ENCODE measurements at places on chromosomes 11 and 22.

GRCh38 chr11:44939673-44940395 lies 10.8 kb downstream of the TP53I11 start:
- DNase-seq, result no peak

- DNase-seq, result peak; percentile 32
Observed at GRCh38 chr22:43110927-43111623, 525 bp downstream of the BIK start.

DNA sequence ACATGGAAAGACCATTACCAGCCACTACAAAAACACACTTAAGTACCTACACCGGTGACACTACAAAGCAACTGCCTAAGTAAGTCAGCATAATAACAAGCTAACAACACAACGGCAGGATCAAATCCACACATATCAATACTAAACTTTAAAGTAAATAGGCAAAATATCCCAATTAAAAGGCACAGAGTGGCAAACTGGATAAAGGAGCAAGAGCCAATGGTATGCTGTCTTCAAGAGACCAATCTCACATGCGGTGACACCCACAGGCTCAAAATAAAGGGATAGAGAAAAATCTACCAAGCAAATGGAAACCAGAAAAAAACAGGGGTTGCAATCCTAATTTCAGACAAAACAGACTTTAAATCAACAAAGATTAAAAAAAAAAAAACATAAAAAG lies 261.5 kb upstream of the TENM4 start:
- no peak for DNase-seq

- no peak for DNase-seq
Observed at GRCh38 chr11:42410251-42410955, 901.4 kb upstream of the API5 start.

DNA sequence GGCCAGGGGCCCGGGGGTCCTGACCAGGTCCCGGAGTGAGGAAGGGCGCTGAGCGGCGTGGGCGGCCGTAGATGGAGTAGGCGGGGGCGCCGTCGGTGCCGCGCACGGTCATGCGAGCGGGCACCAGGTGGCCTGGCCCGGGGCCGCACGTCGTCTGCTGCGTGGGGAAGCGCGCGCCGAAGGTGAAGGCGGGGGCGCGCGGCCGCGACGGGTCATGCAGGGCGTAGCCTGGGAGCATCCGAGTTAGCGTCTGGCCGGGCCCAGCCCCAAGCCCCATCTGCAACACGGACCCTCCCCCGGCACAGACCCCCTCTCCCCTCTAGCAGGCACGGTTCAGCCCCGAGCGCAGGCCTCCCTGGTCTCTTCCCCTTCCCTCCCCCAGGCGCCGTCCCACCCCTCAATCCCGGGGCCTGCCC lies 1.7 kb upstream of the TYMP start:
- peak; percentile 83 for DNase-seq

DNA sequence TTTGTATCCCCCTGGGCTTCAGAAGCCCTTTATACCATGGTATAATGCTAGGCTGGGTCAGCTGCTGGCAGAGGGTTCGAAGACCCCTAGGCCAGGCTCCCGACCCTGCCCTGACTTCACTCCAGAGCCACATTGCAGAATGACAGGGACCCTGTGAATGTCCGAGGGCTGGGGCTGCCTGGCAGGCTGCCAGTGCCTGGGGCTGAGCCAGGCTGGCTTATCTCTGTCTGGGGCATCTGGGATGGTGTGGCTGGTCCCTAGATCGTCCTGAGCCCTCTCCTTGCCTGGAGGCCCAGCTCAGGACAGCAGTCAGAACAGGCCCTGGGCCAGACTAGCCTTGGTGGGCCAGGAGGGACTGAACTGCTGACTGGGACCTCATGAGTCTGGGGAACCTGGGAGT lies 3.7 kb downstream of the ZDHHC8 start:
- no peak for DNase-seq

- DNase-seq, result no peak
Observed at GRCh38 chr11:1028616-1029015, 7.9 kb downstream of the MUC6 start.

GRCh38 chr11:30111786-30112185 lies 95.0 kb upstream of the KCNA4 start:
- no peak for DNase-seq

GRCh38 chr22:19016081-19016766 lies 80.1 kb upstream of the PRODH start:
- DNase-seq, result no peak

- DNase-seq, result no peak
Observed at GRCh38 chr22:29291215-29291614, 15.2 kb upstream of the GAS2L1 start.

GRCh38 chr11:79078456-79078855 lies 362.4 kb downstream of the TENM4 start:
- no peak for DNase-seq

- DNase-seq, result no peak
Observed at GRCh38 chr22:33248948-33249347, 190.8 kb upstream of the SYN3 start.

DNA sequence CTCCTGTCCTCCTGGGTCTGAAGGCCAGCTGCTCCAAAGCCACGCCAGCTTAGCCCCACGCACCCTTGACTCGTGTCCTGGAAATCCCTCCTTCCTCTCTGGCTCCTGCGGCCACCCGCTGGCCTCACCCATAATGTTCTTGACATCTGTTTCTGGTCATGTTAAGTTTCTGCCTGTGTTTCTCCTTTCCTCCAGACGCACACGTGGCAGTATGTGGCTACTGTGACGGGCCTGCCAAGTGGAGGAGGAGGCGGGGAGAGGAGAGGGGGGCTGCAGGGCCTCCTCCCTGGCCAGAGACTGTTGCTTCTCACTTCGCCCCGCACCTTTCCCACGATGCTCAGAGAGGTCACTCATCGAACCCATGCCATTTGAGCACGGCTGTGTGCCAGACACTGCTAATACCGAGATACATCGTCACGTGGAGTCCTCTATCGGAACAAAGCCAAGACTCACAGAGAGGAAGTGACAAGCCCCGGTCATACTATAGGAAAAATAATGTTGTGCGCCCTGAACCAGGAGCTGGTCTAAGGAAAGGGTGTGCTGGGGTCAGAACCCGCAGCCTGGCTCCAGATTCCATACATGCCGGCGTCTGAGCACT lies 11.5 kb downstream of the C1QTNF6 start:
- DNase-seq, result no peak

DNA sequence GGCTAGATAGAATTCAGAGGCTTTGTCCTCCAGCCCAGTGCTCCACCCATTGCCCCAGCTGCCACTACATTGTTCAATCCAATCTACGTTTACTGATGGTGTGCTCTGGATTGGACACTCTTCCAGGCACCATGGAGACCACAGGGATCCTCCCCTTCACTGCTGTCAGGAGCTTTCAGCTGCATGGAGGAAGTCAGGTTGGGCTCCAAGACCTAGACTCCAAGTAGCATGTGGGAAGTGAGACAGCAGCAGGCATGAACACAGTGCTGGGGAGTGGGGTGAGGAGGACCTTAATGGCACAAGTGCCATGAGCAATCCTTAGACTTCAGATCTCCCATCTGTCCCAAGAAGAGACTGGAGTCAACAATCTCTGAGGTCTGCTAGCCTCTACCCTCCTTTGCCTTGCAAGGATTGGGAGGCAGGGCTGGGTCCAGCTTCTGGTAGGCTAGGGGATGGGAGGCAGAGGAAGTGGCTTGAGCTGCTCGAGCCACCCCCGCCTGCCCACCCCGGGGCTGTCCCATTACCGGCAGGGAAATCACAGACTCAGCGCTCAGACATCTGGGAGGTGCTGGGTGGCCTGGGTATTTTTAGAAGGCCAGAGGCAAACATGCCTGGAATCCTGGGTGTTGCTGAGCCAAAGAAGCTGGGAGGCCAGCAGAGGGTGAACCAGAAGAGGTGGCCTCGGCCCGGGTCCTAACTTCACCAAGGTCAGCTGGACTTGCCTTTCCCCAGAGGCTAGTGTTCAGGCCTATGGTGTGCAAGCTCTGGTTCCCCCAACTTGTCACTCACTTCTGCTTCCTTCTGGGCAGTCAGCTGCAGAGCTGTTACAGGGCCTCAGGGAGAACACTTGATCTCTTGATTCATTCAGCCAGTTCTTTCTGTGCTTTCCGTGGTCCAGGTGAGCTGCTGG lies 15.2 kb upstream of the FCHSD2 start:
- no peak for DNase-seq

GRCh38 chr11:34075178-34075820 lies 23.8 kb downstream of the CAPRIN1 start:
- DNase-seq, result no peak

DNA sequence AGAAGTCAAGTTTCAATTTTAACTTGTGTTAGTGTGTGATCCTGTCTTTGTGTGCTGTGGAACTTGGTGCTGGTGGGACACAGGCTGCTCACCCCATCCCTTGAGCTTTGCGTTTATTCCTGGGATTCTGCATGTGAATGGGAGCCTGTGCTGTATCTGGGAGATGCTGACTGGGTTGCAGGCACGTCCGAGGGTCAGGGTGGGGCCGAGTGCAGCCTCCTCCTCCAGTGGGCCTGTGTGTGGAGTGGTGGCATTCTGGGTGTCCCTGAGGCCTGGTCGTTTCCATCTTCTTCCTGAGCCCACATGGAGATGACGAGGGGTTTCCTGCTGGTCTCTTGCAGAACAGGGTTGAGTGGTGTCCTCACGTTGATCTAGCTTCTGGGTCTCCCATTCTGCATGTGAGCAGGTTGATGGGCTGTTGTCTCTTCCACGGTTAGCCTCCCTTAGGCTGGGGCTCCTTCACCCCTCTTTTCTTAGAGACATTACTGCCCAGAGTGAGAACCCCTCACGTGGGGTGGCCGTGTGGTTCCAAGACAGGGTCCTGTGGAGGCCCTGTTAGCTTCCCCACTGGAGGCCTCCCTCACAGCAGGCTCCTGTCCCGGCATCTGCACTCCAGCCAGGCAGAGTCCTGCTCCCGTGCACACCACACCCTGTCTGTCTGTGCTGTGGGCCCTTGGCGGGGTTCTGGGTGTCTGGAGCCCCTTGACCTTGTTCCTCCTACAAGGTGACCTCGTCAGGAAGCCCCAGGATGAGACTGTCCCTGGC lies 4.9 kb downstream of the PTDSS2 start:
- DNase-seq, result no peak

- DNase-seq, result no peak
Observed at GRCh38 chr11:2366733-2367132, 10.4 kb upstream of the CD81 start.

DNA sequence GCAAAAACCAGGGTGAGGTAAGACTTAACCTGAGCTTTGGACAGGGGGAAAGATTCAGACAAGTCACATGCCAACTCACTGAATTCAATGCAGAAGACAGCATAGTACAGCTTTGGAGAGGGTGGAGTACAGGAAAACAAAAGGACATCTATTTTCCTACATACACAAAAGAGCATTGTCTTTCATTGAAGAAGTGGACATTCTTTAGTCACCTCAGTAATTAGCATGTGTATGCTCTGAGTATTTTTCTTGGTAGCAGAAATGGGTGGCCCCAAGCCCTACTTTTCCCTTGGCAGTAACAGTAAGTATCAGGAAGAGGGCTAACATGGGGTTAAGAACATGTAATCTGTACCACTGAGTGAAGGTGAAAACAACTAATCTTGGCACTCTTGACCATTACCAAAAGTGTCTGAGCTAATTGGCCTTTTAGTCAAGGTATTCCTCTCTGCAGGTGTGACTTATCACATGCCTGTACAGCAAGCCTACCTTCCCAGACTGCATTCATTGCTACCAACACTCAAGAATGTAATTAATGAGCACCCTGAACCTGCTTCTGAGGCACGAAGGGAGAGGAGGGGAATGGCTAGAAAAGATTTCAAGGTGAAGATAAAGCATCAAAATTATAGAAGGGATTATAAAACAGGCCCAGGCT lies 33.9 kb downstream of the SYTL2 start:
- DNase-seq, result no peak
